ENCODE measurements at places on chromosomes 6 and 20.

- DNase-seq: no peak
Observed at GRCh38 chr6:38179300-38179699, 359.8 kb downstream of the ZFAND3 start.

- no peak for DNase-seq
Observed at GRCh38 chr6:75853806-75854205, 104.8 kb downstream of the MYO6 start.

DNA sequence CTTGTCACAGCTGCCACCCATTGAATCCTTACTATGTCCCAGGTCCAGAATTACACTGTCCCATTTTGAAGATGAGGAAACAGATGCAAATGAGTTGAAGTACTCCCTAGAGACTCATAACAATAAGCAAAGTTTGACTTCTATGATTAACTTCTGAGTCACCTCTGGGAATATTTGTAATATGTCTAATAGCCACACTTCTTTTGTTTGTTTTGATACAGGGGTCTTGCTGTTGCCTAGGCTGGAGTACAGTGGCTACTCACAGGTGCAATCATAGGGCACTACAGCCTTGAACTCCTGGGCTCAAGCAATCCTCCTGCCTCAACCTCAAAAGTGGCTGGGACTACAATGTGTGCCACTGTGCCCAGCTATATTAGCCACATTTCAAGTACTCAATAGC is 11.4 kb upstream of the SOX12 start:
- no peak for DNase-seq

GRCh38 chr6:157881342-157881741 is 58.3 kb downstream of the SNX9 start:
- no peak for DNase-seq

- DNase-seq: no peak
Observed at GRCh38 chr6:155493694-155494143, 38.1 kb upstream of the NOX3 start.

GRCh38 chr6:159450815-159451465 is 242.1 kb downstream of the SOD2 start:
- no peak for DNase-seq

- DNase-seq: no peak
Observed at GRCh38 chr6:156347246-156347645, 429.9 kb upstream of the ARID1B start.

- DNase-seq: no peak
Observed at GRCh38 chr6:116408491-116408890, 37.7 kb downstream of the DSE start.

- no peak for DNase-seq
Observed at GRCh38 chr20:60565551-60565950, 607.3 kb downstream of the CDH26 start.

GRCh38 chr6:81105998-81106397 is 646.5 kb downstream of the TENT5A start:
- DNase-seq: no peak

DNA sequence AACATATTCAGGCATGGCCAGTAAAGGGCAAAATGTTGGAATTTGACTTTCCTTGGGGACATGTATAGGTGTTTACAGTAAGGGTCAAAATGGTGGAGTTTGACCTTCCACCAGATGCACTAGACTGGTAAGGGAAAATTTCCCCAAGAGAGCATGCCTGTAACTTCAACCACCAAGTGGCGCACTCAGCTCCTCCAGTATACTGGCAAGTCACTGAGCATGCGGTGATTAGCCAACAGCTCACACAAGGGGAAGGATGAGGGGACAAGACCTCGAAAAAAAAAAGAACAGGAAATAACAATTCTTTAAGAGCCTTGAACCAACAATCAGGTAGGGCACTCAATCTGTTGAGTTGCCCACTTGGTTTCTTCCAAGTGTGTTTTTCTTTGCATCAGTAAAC is 140.9 kb downstream of the EYS start:
- DNase-seq: no peak

DNA sequence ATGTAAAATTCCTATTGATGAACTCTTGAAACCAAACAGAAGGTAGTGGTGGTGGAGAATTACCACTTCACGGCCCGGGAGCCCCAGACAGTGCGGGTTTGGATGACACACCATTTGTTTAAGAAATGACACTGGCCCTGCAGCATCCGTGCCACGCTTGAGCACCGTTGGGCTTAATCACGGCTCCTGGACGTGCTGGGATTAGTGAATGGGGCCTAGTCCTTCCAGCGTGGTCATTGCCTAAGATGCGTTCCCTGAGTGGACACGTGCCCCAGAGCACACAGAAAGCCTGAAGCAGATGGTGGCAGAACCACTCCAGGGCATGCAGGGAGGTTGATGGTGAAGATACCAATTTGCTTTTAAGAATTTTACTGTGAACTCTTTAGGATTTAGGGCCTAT is 14.5 kb downstream of the STX16 start:
- no peak for DNase-seq

- DNase-seq: no peak
Observed at GRCh38 chr20:1085492-1086276, 32.7 kb upstream of the PSMF1 start.

- no peak for DNase-seq
Observed at GRCh38 chr20:23358563-23358906, 3.4 kb upstream of the GZF1 start.

DNA sequence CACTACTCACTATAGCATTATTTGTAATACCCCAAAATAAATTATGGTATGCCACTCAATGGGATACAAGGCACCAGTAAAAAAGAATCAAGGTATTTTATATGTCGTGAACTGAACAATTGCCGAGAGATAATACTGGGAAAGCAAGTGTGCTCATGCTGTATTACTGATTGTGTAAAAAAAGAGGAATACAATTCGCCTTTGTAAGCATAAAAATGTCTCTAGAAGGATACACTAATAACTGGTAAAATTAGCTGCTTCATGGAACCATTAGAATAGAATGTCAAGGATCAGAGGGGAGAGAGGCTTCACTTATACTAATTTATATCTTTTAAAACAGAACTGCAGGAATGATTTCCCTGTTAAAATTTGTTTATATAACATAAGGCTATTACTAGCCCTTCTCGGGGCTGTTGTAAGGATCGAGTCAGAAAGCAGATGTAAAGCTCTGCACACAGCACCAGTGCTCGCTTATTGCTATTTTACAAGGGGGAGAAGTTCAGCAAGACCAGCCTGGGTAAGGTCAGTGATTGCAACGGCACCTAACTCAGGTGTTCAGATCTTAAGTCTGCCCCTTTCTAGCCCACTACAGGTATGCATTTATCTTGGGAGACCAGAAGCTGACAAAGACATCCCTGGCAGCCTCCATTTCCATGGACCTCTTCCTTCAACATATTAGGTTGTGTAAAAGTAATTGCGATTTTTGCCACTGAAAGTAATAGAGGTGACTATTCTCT is 61.6 kb downstream of the MYH7B start:
- no peak for DNase-seq

DNA sequence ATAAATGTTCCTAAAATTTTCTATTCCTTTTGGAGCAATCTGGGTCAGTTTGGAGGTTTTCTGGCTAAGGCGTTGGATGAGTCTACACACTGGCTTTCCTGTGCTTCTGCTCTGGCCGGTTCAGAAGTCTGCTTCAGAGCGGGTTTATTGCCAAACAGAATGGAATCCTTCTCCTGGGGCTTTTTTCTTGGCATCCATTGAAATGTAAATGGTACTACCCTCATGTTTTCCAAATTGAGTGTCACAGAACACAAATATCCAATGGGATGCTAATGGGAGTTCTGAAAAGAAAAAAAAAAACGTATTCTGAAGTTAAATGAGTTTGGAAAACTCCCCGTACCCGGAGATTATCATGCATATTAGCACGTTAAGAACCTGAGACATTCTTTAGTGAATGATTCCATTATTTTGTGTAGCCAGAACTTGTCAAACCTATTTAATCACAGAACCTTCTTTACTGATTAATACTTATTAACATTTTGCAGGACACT is 930.3 kb downstream of the QKI start:
- no peak for DNase-seq

GRCh38 chr20:23744817-23745216 is 5.9 kb downstream of the CST1 start:
- DNase-seq: no peak

GRCh38 chr6:32794510-32794909 is 22.3 kb downstream of the HLA-DOB start:
- no peak for DNase-seq

DNA sequence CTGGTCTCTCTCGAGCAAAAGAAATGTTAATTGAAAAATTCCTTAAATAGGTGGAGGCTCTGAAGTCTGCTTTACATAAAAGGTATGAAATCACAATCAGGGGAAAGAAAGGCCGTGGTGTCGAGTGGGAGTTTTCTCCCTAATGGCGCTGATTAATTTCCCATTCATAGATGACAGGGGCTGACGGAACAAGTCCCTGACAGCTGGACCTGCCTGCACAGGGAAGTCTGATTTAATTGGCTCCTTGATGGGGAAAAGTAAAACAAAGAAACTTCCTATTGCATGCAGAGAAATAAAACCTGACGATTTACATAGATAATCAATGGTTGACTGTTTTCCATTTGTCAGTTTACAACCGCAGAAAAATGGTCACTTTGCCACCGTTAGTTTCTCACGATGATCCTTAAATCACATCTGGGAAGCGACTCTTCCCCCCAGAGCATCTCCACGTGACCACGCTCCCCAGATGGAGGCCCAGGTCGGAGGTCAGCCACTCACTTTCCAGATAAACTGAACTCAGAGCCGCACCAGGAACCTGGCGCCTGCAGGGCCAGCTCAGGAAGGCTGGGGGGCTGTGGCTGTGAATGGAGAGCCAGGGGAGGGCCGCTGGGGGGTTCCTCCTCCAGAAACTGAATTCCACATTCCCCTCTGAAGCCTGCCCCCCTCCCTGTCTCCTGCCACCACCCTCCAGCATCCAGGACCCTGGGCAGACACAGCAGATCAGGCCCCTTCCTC is 55.3 kb downstream of the DLL1 start:
- DNase-seq: no peak

DNA sequence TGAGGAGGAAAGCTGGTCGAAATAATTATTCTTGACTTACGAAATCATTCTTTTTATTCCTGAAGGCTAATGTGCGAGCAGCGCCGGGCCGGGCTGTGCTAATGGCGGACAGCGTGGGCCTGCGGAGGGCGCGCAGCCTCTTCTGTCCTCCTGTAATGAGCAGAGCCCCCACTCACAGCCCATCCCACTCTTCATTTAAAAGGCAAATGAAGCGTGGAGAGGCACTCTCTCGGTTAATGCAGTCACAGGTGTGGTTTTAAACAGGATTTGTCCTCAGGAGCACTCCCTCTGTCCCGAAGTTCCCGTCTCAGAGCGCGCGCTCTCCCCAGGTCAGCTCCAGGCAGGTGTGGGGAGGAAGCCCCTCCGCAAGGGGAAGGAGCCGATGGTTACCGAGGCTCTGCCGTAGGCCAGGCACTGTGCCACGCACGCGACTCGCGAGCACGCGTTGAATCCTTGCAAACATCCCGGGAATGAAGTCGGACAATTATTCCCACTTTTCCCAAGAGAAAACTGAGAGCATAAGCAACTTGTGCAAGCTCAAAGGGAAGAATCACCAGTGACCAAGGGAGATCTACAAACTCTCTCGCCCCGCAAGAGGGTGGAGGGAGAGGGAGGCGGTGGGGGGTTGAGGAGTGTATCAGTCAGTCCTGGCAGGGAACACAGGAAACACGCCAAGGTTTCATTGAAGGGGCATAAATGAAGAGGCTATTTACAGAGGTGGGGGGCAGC is 35.5 kb upstream of the ZFAND3 start:
- no peak for DNase-seq

DNA sequence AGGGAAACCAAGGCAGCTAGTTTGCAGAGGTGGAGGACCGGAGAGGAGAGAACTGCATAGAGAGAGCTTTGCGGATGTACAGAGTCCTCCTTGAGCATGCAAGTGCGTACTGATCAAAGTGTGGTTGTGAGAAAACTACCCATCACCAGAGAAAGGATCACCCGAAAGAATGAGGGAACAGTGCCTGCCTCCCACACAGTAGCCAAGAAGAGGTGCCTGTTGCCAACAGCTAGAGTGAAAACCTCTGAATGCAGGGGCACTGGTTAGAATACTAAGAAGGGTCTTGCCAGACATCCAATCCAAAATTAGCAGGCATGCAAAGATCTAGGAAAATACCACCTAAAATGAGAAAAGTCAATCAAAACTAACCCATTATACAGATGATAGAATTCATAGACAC is 166.6 kb upstream of the AKAP12 start:
- no peak for DNase-seq

GRCh38 chr6:111792914-111793700 is 80.1 kb downstream of the FYN start:
- no peak for DNase-seq

- no peak for DNase-seq
Observed at GRCh38 chr6:18415671-18416340, 28.7 kb downstream of the RNF144B start.

DNA sequence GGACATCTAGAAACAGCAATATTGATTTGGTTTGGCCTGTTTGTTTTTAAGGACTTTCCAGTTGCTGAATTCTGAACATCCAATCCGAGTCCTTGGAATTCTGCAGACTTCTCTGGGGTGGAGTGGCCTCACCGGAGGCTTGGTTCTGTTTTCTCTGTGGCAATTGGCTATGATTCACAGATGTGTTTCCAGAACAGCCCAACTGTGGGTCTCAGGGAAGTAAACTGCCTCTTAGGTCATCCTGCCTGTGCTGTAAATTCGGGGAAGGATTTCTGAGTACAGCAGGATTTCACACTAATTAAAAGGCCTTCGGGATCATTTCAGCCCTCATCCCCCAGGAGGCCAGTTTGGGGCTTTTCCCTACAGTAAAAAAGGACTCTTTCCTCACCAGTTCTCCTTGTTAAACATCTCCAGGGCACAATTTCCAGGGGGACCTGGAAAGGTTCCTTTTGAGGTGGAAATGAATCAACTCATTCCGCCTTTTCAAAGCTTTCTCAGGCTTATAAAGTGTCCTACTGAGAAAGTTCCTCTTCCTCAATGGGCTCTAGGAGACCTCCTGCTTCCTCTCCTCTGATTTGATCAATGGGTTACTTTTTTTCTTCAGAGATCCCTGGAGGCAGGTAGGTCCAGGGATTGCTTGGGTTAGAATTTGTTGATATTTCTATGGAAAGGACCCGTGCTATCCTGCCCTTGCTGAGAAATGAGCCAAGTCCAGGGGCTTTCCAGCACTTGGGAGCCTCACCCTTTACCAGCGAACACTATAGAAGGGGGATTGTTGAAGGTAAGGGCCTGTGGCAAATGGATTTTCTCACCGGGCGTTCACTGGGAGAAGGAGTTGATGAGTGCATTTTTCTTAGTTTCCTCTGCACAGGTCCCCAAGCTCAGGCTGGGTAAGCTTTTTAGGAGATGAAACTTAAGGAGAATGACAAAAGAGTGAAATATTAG is 114.6 kb downstream of the CLIC5 start:
- no peak for DNase-seq

- DNase-seq: no peak
Observed at GRCh38 chr6:156988276-156989158, 211.3 kb downstream of the ARID1B start.

DNA sequence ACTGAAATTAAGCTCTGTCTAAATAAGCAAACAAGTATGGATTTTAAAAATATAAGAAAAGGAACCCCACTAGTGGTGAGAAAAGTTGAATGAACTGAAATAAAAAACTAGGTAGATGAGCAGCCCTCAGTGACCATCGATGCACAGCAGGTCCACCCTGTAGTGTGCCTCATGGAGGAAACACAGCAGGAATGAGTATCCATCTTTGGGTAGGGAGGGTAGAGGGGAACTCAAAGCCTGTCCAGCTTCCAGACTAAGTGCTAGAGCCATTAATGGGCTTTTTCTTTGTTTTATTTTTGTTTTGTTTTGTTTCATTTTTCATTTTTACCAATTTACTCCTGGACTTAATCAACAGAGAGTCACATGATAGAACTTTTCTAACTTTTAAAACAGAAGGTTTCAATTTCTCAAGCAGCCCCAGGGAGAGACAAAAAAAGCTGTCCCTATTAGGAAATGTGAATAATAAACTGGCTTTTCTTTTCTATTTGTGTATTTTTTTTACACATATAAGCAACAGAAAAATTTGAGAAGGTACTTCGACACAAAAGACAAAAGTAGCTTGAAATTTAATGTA is 700.6 kb downstream of the HACE1 start:
- DNase-seq: no peak

Data from CD4-positive, alpha-beta T cell treated with Interleukin-6 at 100 ng/mL for 8 hours (primary cell).